ENCODE measurements at places on chromosomes 13 and 19.

DNA sequence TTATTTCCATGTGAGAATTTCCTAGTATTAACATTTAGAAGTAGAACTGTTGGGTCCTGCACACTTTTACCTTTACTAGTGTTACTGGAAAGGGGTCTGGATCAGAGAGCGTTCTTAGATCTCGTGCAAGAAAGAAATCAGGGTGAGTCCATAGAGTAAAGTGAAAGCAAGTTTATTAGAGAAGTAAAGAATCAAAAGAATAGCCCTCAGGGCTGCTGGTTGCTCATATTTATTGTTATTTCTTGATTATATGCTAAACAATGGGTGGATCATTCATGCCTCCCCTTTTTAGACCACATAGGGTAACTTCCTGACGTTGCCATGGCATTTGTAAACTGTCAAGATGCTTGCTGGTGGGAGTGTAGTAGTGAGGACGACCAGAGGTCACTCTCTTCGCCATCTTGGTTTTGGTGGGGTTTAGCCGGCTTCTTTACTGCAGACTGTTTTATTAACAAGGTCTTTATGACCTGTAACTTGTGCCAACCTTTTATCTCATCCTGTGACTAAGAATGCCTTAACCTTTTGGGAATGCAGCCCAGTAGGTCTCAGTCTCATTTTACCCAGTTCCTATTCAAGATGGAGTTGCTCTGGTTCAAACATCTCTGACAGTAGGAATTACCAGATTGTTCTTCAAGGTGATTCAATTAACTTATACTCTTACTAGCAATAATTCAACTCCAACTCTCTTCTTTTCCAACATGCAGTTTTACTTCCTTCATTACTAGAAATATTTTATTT lies 27.4 kb downstream of the NDFIP2 start:
- no peak for DNase-seq

DNA sequence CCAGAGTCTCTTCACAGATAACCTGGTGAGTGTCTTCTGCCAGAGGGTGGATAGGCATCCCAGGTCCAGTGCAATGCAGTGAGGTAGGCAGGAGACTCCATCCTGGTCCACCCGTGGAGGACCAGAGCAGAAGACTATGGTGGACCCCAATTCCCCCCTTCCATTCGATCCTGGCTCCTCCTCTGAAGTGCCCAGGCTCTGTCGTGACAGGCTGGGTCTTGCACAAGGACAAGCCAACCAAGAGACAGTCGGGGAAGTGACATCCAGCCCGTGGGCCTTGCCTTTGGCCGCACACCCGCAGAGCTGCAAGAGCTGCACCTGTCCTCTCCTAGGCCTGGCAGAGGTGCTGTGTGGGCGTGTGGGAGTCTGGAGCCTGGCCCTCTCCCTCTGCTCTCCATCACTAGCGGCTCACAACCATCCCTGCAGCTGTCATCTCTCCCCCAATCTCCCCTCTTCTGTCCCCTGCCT lies 3.1 kb downstream of the ZNF784 start:
- no peak for DNase-seq

DNA sequence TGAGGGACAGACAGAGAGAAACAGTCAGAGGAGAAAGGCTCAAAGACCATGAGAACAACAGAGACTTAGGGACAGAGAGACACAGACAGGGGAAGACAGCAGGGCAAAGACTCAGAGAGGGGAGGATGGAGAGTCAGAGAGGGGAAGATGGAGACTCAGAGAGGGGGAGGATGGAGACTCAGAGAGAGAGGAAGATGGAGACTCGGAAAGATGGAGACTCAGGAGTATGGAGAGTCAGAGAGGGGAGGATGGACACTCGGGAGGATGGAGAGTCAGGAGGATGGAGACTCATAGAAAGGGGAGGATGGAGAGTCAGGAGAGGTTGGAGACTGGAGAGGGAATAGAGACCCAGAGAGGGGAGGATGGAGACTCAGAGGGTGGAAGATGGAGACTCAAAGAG lies 689 bp downstream of the SPACA6 start:
- DNase-seq = no peak

GRCh38 chr19:33203529-33203928 lies 9.4 kb downstream of the LRP3 start:
- DNase-seq = no peak

DNA sequence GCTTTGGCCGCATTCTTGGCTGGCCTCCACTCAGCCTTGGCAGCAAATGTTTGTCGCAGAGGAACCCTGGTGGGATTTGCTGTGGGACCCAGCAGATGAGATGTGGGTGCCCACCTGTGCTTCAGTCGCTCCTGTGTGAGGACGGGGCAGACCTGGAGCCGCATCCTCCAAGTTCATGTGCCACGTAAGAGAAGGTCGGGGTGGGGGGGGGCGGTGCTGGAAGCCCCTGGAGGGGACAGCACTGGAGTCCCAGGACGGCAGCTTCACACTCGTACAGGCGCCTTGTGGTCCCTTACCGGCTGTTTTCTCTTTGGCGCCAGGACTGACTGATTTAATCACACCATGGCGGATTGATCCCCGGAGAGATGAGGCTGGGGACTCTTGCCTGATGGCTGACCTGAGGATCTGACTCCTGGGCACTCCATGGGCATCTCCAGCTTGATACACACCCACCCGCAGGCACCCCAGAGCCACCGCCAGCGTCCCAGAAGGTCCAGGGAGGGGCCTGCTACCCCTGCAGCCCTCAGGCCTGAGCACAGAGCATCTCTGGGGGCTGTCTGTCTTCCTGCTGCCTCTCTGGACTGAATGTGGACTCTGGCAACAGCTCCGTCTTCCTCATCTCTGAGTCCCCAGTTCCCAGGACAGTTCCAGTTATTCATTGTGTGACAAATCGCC lies 10.0 kb upstream of the GRTP1 start:
- no peak for DNase-seq

DNA sequence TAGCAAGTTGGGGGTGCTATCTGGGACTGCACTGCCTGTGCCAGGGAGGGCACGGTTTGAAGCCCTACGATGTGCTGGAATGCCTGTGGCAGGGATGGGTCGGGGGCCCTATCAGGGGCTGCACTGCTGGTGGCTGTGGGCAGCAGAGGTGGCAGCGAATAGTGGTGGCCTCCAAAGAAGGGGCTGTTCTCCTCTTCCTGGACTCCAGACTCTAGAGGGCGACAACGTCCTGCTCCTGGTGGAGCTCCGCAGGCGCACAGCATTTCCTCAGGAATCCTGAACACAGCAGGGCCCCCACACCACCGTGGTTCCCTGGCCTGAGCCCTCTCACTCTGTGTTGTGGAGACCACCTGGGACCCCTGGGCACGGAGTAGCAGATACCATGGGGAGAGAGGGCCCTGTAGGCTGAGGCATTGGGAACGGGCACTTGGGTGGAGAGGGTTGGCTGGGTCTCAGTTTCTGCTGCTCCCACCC lies 145.6 kb downstream of the TNFRSF19 start:
- no peak for DNase-seq

GRCh38 chr19:1851654-1852580 lies 3.6 kb upstream of the REXO1 start:
- DNase-seq = no peak

DNA sequence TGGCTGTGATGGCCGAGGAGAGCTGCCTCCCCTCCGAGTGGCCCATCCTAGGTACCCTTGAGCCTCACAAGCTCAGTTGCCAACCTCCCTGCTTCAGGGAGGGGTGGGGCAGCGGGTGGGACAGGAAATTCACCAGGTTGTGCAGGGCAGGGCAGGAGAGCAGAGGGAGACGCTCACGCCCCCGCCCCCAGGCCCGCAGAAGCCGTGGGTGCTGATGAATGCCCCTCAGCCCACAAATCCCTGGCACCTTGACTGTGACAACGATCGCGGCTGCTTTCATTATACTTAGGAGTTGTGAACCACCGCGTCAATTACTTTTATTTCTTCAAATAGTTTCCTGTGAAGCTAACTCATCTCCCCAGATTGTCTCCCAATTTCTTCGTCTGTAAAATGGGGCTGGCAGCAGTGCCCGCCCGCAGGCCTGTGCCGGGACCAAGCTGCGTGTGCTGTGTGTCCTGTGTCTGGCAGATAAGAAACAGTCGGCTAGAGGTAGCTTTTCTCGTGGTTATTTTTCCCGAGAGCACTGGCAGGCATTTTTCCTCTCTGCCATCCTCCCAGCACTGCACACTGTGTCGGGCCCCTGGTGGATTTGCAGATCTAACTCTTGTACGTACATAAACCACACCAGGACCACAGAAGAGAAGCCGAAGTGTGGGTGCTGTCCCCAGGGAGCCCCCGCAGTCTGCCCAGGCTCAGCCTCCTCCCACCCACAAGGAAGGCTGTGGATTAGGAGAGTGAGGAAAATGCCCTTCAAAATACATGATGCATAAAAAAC lies 7.9 kb upstream of the RASA3 start:
- DNase-seq = no peak

- DNase-seq = no peak
Measured at GRCh38 chr19:13981021-13981420, 25.1 kb downstream of the RFX1 start.

DNA sequence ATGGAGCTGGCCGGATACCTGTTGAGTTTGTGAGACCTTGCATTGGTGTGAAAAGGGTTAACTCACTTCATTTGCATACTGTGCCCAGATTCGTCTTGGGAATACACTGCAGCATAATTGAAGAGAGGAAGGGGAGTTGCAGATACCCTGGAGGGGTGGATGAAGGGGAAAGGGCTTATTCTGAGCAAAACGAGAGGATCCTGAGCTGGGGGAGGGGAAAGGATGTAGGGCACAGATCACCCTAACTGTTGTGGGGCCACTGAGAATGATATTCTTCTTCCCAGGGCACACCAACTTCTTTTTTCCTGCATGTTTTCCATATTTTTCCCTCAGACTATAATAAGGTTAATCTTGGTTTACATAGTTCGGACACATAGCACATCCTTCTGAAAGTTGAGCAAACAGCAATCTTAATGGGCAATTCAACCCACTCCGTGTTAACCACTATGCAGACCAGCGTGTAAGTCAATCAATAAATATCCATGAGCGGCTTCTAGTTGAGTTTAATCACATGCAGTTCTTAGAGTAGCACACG lies 11.7 kb upstream of the PTPRS start:
- peak; percentile 39 for DNase-seq

GRCh38 chr19:40542202-40542859 lies 34.3 kb upstream of the SHKBP1 start:
- DNase-seq = no peak

GRCh38 chr19:6056801-6057650 lies 53.3 kb downstream of the RFX2 start:
- peak; percentile 93 for DNase-seq

DNA sequence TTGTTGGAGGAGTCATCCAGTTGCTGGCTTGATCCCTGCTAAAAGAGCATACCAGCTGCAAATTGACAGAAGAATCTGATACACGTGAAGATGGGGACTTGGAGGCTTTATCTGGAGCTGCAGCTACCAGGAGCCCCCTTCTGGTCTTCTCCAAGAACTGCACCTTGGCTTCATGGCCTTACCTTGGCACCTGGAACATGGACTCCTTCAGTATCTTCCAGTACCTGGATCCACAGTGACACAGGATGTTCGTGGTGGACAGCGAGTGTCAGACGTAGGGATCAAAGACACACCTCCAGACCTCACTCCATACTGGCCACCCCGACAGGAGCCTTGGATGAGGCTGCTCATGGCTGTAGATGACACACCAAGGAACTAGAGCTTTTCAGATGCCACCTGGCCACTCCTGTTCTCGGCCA lies 9.9 kb upstream of the ACSBG2 start:
- DNase-seq = peak; percentile 47

DNA sequence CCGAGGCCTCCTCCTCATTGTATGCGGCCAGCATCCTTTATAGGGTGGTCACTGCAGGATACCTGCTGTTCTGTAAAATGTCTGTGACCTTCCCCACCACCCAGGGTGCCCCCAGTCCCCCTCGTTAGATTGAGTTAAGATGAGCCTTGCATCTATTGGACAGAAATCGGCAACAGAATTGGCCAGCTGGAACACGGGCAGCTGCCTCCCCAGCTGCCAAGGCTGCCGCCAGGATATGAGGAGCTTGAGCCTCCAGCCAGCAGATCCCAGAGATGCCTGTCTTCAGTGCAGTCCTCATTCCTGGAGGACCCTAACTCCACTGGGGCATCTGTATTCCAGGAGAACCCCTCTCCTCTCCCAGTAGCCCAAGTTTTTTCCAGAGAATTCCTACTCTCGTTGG lies 463.0 kb downstream of the TSHZ3 start:
- DNase-seq = no peak

DNA sequence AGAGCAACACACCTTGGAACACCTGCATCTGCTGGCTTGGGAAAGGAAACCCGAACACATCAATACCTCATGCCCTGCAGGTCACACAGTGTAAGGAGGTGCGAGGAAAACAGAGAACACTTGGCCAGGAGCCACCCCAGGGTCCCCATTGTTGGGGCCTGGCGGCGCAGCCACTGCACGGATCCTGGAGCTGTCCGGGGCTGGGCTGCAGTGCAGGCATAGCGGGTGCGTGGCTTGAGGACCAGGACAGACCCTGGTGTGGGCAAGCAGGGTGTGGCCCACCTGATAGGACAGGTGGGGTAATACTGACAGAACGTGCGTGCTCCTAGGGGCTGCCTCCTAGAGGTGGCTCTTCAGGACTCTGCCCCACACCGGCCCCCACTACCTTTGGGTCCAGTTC lies 16.8 kb upstream of the TMEM160 start:
- no peak for DNase-seq

DNA sequence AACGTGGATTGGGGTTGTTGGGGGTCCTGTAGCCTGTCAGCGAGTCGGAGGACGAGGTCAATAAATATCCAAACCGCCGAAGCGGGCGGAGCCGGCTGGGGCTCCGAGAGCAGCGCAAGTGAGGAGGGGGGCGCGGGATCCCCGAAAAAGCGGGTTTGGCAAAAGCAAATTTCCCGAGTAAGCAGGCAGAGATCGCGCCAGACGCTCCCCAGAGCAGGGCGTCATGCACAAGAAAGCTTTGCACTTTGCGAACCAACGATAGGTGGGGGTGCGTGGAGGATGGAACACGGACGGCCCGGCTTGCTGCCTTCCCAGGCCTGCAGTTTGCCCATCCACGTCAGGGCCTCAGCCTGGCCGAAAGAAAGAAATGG lies 754 bp upstream of the SIX5 start:
- no peak for DNase-seq

DNA sequence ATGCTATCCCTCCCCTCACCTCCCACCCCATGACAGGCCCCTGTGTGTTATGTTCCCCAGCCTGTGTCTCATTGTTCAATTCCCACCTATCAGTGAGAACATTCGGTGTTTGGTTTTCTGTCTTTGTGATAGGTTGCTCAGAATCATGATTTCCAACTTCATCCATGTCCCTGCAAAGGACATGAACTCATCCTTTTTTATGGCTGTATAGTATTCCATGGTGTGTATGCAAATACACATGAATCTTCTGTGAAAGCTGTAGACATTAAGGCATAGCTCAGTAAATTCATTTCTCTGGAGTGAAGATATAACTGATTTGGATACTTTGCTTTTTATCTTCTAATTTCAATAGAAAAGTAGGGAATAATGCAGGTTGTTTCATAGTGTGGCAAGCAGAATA lies 125.8 kb upstream of the C1QTNF9B start:
- DNase-seq = no peak

- peak; percentile 20 for DNase-seq
Measured at GRCh38 chr19:46761418-46761831, 15.2 kb upstream of the STRN4 start.

GRCh38 chr19:17468302-17469091 lies 1.8 kb upstream of the SLC27A1 start:
- no peak for DNase-seq

GRCh38 chr19:49189259-49189658 lies 31.7 kb downstream of the TRPM4 start:
- DNase-seq = no peak

GRCh38 chr19:40716031-40716481 lies 630 bp downstream of the COQ8B start:
- DNase-seq = no peak

- DNase-seq = peak; percentile 82
Measured at GRCh38 chr13:95530178-95530577, 22.3 kb upstream of the CLDN10 start.

All from astrocyte (in vitro differentiated cells and primary cell).